H9 (cell line): ENCODE measurements at places on chromosomes 3 and 15.

DNA sequence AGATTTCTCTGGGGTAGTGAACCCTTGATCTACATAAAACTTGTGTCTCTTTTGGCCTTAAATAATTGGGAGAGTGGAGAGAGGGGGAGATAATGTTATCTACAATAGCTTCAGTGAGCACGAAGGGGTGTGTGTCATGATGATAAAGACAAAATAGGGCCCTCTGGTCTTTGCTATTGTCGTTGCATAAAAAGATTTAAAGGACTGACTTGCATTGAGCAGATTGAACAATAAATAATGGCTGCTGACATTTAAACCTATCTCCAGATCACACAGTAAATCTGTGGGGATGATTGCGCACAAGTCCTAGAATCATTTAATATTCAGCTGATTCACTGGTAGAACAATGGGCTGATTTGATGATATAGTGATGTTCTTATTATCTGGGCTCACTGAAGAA lies 71.3 kb upstream of the GAP43 start:
- no peak for DNase-seq

DNA sequence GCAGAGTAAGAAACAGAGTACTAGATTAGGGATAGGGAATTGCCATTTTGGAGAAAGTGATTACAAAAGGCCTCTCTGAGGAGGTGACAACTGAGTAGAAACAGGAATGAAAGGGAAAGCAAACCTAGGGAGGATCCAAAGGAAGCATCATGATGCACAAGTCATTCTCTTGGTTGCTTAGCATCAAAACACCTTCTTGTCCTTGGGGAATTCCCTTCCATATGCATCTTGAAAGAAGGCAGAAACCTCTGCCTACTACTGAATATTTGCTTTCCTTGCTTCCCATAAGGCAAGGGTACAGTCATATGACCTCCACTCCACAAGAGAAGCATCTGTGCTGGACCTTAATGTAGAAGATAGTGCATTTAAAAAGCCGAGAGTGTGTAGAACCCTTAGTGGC lies 24.1 kb downstream of the GABPB1 start:
- DNase-seq = no peak

GRCh38 chr15:80780416-80781221 lies 1.4 kb downstream of the CEMIP start:
- peak; percentile 84 for DNase-seq

GRCh38 chr15:100101426-100102089 lies 240.2 kb downstream of the ADAMTS17 start:
- no peak for DNase-seq

- no peak for DNase-seq
Measured at GRCh38 chr15:31440754-31441311, 114.2 kb downstream of the KLF13 start.
